ENCODE measurements at places on chromosomes 11 and 22.

DNA sequence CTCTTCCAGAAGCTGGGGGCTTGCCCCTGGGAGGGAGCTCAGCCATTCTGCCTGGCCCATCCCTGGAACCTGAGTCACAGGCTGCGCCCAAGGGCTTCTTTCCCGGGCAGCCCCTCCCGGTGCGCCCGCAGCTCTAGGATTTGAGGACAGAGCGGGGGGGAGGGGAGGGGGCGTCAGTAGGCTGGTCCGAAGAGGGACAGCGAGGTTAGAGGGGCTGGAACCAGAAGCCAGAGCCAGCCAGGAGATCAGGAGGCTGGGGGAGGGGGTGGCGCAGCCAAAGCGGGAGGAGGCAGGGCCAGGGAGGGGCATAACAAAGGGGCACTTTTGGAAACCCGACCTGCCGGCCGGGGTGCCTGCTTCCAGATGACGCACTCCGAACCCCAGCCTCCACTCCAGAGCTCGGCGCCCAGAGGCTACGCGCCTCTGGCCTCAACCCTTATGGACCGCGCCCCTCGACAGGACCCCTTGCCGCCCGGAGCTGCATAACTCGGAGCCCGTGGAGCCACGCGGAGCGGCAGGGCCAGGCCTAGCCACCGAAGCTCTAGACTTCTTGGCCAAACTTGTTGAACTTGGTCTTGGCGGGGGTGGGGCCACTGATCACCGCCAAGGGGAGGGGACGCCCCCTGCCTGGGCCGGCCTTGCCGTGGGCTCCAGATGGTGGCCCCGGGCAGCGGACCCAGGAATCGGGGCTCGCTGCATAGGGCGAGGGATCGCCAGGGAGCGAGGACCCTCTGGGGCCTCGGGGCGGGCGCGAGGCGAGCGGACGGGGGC lies 744 bp downstream of the PACSIN3 start:
- no peak for DNase-seq

DNA sequence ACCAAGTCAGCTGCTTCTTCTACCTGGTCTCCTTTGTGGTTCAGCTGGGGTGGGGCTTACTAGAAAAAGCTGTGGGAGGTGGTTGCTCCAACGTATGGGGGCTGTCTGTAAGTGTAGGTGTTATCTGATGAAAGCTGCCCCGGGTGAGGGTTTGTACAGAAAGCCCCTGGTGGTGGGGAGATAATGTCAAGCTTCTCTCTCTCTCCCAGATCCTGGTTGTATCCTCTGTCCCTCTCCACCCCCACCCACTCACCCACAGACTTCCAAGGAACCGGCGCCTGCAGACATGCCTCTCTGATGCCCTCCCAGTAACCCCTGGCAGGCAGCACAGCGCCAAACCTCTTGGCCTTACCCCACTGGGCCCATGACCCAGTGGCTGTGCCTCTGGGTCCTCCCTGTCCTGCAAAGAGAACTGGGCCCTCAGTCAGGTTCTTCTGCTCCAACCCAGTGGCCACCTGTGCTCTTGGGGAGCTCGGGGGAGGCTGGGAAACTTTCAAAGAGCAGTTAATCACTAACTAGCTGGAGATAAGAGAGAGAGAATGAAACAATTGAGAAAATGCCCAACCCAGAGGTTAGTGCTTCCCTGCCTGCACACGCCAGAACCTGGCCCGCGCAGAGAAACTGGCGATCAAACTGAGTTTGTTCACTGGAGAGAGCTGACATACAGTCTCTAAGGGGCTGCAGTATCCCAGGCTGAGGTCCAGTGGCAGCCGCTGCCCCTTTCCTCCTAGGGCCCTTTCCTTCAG lies 20.4 kb upstream of the EHF start:
- DNase-seq = no peak

GRCh38 chr11:15073361-15074205 lies at the start of gene CALCB:
CALCB (plus strand) TSS chr11:15073593; CDS start chr11:15074719, 1,126 bp downstream.
- DNase-seq = no peak

GRCh38 chr11:2537896-2538724 lies 93.3 kb downstream of the KCNQ1 start:
- DNase-seq = no peak

GRCh38 chr11:30586251-30587144 lies at the start of gene MPPED2:
MPPED2 (minus strand) TSS chr11:30586353; CDS start chr11:30580373, 5,980 bp downstream.
- no peak for DNase-seq

DNA sequence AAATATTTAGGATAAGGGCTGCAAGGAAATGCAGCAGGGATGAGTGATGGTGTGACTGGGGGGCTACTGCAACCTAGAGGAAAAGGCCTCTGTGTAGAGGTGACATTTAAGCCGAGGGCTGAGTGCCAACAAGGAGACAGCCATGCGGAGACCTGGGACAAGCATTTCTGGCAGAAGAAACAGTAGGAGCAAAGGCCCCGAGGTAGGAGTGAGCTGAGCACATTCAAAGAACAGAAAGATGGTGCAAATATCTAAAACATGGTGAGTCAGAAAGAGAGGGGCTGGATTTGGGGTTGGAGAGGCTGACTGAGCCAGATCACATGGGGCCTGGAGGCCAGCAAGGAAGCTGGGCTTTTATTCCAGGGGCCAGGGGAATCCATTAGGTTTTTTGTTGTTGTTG lies 55.1 kb upstream of the INCENP start:
- no peak for DNase-seq

DNA sequence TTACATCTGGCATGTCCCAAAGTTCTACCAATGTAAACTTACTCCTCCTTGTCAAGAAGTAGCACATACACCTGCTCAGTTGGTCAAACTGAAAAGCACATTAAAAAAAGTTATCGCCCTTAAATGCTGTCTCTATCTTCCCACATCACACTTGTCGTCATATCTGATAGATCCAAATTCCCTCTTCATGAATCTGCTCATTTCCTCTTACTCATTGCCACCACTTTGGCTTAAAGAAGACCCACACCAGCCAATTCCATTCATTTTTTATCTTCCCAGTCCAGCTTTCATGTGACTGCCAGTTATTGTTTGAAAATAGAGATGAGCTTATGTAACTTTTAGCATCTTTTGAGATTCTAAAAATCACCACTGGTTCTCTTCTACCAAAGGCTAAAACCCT lies 305.9 kb upstream of the MTNR1B start:
- DNase-seq = no peak

DNA sequence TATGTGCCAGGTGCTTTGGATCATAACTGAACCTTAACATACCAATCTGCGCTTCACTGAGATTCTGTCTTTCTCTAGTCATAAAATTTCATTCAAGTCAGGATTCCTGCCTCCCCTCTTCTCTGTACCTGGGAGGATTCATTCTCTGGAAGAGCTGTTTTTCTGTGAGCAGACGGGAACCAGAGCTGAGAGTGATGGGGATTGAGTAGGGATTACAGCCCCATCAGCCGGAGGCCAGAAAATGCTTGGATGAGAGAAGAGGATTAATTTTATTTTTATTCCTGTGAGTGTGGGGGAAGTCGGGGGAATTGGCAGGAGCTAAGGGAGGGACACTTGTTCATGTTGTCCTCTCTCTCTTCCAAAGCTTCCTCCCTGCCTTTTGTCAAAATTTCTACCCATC lies 4.7 kb downstream of the STX3 start:
- no peak for DNase-seq

- DNase-seq = no peak
Measured at GRCh38 chr11:132032555-132032954, 662.1 kb downstream of the NTM start.

GRCh38 chr22:24181088-24181995 lies at the start of gene SUSD2:
SUSD2 (plus strand) TSS chr22:24181487; CDS start chr22:24181520, 33 bp downstream.
- DNase-seq = no peak

DNA sequence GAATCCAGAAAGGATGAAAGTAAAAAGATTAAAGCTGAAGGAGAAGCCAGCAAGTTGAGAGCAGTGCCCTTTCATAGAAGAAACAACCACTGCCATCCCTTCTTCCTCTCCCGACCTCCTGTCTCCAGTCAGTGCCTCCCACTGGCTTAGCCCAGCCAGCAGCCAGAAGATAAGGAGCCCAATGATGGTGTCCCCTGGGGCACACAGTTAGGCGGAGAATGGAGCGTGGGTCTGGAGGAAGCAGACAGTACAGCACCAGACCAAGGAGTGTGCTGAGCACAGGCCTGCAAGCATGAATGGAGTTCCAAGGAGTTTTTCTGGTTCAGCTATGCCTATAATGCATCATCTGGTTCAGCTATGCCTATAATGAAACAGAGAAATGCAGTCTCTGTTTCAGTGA lies 54.3 kb upstream of the TNRC6B start:
- DNase-seq = no peak

DNA sequence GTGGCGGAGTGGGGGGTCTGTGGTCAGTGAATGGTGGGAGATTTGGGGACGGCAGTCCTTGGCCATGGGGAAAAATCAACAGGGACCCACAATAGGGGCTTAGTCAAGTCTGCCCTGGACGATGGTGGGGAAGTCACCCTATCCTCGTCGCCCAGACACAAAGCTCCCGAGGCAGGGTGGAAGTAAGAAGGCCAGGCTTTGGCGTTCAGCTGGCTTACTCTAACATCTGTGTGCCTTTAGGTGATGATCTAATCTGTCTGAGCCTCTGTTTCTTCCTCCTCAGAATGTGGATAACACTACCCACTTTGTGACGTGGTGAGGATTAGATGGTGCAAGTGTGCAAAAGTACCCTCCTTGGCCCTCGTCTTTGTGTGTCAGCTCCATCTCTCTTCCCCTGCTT lies 192.2 kb downstream of the ST3GAL4 start:
- no peak for DNase-seq

DNA sequence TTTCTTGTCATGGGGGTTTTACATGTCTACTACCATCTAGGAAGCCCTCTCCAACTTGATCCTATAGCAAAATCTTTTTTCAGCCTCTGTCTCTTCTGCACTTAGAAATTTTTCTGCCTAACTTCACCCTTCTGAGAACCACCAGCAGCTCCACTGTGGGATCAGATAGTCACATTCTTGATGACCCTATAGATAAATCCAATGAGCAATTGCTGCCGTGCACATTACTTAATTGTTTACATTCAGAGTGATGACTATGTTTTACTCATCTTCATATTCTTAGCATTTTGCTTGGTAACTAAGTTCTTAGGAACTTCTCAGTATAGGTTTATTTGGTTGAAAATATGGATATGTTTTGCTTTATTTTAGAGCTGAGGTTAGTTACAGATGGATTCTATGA lies 12.4 kb upstream of the ETS1 start:
- no peak for DNase-seq

DNA sequence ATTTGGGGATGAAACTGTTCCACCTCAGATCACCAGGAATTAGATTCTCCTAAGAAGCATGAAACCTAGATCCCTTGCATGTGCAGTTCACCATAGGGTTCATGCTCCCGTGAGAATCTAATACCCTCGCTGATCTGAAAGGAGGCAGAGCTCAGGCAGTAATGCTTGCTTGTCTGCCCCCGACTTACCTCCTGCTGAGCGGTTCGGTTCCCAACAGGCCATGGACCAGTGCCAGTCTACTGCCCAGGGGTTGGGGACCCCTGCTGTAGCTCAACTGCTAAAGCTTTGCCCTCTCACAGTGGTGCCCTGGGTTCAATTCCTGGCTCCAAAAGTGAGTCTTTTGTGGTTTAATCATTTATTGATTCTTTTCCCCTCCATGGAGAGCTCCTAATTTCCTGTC lies 3.4 kb downstream of the JAML start:
- DNase-seq = no peak

GRCh38 chr11:44140372-44140771 lies 44.9 kb downstream of the EXT2 start:
- no peak for DNase-seq

DNA sequence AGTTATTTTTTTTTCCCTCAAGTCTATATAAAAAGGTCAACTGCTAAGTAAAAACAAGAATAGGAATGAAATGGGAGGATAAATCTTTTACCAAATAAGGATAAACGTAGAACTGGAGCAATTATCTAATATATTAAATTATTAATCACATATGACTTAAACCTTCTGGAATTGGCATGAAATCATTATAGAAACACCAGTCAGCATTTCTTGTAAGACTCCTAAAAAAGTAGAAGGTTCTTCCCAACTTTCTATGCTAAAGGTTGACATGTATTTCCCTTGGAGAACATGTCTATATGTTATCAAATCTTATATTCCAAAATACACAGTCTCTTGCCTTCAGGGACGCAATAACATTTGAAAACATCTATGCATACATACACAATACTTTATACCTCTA lies 143.2 kb downstream of the SBF2 start:
- DNase-seq = no peak

DNA sequence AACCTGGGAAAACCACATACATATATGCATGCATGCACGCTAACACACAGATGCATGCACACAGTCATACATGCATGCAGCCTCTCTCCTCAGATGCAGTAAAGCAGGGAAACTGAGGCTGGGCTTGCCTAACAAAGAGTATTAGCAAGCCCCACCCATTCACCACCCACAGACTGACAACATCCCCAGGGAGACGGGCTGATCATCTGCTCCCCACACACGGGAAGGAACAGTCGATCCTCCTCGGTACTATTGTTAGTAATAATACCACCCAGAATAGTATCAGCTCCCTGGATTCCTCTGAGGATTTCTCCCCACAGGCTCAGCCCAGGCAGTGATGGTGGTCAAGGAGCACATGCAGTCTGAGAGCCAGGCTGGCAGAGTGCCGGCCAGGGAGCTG lies 41.2 kb downstream of the SLC22A12 start:
- no peak for DNase-seq

DNA sequence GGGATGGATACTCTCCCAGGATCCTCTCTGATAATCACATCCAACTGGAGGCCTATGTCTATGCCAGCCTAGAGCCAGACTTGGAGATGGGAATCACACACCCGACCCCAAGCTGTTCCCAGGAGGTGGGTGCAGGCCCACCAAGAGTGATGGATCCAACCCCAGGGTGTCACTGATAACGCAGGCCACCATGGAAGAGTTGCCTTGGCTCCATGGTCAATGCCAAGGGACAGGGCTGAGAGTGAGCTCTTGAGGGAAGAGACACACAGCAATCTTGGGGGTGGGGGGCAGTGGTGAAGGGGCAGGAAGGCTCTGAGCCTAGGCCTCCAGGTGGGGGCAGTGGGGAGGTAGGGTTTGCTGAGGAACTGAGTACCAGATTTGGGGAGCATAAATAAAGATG lies 16.9 kb downstream of the TUB start:
- DNase-seq = no peak

DNA sequence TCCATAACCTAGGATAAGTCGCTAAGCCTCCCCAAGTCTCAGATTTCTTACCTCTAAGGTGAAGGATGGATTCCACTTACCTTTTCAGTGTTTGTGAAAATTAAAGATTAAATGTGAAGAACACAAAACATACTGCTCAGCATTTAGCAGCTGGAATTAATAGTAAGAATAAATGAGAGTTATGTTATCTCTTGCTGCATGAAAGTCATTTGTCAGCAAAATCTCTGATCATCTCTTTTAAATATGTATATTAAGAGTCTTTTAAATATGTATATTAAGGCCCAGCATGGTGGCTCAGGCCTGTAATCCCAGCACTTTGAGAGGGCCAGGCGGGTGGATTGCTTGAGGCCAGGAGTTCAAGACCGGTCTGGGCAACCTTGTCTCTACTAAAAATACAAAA lies 72.3 kb upstream of the TTC12 start:
- DNase-seq = no peak

DNA sequence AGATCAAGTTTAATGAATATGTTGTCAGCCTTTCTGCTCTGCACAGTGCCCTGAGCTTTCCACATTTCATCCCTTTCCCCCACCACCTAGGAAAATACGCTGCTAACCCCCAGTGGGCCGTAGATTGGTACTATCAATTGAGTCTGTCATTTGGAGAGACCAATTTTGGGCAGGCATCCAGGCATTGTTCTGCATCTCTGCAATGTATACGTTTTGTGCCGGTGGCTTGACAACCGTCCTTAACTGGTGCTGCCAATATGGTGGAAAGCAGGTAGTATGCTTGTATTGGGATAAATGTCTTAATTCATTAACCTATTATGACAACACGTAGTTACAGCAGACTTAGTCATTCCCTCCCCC lies 1.3 kb downstream of the ELMOD1 start:
- no peak for DNase-seq

GRCh38 chr11:35145271-35145670 lies 6.3 kb downstream of the CD44 start:
- no peak for DNase-seq
